ENCODE measurements at places on chromosomes 12 and 14.

GRCh38 chr14:87052646-87053225 lies 940.2 kb downstream of the GALC start:
- no peak for DNase-seq

DNA sequence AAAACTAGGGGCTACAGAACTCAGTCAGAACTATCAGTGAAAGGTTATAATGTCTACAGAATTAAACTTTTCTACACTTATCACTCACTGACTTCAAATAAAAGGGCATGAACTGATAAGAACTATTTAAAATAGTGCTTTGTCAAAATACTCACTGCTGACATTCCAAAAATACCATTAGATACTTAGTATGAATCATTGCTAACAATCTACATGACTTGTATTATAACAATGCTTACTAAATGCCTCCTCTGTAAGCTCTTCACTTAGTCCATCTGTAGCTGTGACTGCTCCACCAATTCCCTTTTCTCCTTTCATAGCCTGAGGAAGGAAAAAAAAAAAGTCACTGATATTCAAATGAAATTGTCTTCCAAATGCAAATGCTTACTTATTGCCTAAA lies 17.0 kb downstream of the NFYB start:
- no peak for DNase-seq

- DNase-seq = no peak
Measured at GRCh38 chr12:52581481-52581880, 7.8 kb upstream of the KRT74 start.

- peak; percentile 3 for DNase-seq
Measured at GRCh38 chr12:1993871-1994371, 10.3 kb downstream of the DCP1B start.

DNA sequence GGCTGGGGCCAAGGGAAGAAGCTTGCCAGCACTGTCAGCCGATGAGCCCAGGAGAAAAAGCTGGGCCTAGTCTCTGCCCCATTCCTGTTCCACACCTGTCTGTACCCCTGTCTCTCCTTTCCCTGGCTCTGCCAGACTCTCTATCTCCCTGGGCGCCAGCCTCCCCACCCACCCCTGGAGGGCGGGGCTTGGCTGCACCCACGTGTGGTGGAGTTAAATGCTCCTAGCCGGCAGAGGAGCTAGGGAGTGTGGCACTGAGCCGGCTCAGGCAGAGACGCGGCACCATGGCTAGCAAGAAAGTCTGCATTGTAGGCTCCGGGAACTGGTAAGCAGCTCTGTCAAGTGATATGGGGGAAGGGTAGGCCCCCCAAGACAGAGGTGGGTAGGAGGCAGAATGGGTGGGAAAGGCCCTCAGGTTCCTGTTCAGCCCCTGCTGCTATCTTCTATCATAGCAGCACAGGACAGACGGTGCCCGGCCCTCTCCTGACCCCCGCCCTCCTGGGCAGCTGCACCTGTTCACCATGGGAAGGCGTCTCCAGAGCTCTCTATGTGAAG lies at the start of gene GPD1:
TSS of gene GPD1 (plus strand) at position 242 of the 555 bp plus-strand sequence. CDS start at position 285, 43 bp downstream.
- DNase-seq = no peak

DNA sequence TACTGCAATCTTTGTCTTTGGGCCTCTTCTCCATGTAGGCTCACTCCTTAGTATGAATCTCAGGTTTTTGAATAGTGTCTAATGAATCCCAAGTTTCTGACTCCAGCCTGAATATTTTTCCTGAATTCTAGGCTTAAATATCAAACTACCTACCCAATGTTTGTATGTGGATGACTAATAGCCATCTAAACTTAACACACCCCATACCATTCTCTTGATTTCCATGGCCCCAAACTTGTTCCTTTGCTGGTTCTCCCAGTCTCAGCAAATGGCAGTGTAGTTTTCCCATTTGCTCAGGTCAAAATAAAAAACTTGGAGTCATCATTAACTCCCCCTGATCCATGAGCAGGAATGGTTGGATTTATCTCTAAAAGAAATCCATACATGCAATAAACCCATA lies 18.8 kb upstream of the SDR39U1 start:
- no peak for DNase-seq

DNA sequence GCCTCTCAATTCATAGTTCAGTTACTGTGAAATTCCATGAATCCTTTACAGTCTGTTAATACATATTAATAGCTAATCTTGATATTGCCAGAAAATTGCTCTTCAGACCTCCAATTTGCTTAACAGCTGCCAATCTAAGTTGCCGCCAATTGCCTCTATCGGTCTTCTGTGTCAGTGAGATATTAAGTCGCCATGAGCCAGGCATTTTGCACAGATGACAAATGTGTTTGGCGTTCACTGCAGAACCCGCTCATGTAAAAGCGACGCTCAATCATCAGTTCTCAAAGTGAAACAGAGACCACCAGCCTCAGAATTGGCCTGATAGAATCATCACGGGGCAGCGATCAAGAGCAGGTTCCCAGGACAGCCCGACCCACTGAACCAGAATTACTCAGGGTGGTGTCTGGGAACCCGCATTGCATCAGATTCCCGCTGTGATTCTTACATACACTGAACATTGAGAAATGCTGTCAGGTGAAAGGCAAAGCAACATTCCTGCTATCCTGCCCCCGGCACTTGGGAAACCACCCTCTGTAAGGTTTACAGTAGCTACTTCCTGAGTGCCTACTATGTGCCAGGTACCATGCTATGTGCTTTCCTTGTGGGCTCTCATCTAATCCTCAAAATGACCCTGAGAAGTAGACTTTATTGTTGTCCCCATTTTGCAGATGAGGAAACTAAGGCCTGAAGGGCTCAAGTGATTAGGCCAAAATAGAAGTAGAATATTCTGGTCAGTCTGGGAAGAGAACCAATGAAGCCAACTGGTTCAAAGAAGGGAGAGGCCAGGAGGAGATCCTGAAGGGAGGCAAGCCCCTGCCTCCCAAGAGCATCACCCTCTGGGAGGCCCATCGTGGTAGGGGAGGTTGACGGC lies 216.4 kb downstream of the SLC41A2 start:
- no peak for DNase-seq

Data from CD4-positive, alpha-beta T cell treated with Interferon gamma for 1 hour (primary cell).